ENCODE measurements at places on chromosomes 11 and 22. TPM values are rescaled to one million over a fixed set of nuclear protein-coding genes. Genes with fewer than 3 reads are reported as not detected.

- DNase-seq, result no peak
These were observed 32.6 kb upstream of the TOLLIP start for GRCh38 chr11:1341928-1342524.

DNA sequence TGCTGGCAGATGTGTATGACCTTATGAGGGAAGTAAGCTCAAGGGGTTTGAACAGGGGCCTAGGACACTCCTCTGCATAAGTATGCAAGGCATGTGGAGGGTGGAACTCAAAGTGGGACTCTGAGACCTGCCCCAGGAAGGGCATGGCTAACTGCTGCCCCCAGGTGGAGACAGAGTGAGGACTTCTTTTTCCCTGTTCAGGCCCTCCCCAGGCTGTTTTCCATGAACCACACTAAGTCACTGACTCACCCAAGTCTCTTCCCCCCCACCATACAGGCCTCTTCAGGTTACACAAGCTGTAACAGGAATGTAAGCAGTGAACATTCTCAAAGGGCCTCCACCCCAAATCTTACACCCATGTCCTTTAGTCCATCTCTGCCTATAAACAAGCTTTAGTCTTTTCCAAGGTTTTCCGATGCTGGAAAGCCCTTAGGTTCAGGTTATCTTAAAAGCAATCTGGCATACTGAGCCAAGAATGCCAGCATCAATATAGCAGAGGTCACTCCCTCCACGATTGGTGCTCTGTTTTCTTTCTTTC, 13.1 kb downstream of the EEF1G start:
- peak; percentile 91 for DNase-seq

- DNase-seq, result no peak
These were observed 56.1 kb downstream of the SYT9 start for GRCh38 chr11:7307836-7308235.

DNA sequence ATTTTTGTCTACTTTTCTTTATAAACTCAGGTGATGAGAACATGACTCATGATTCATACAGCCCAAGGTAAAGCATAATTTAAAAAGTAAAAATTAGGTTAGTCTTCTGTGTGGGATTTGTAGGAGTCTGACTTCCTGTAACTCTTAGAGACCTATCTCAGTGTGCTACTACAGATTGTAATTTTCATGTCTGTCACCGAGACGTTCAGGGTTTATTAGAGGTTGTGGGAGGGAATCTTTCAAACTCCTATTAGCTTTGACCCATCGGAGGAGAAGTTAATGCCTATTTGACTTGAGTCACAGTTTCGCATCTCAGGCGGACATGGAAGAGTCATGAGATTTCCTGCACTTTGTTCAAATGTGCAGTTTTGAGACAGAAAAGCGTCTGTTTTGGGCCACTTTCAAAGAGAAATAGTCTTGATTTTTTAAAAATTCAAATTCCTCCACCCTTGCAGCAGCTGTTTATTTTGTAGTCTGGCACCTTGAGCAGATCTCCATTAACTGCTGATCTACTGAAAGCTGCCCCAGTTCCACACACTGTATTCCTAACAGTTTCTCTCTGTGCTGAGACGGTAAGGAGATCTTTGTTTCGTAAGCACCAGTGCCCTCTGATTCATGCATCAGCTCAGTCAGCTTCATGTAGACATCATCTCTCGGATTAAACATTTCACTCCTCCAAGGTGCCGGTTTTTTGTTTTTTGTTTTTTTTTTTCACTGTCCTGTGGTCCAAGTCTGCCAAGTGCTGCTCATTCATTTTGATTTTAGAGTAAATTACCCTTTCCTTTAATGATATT, 24.3 kb downstream of the ALKBH3 start:
- no peak for DNase-seq

DNA sequence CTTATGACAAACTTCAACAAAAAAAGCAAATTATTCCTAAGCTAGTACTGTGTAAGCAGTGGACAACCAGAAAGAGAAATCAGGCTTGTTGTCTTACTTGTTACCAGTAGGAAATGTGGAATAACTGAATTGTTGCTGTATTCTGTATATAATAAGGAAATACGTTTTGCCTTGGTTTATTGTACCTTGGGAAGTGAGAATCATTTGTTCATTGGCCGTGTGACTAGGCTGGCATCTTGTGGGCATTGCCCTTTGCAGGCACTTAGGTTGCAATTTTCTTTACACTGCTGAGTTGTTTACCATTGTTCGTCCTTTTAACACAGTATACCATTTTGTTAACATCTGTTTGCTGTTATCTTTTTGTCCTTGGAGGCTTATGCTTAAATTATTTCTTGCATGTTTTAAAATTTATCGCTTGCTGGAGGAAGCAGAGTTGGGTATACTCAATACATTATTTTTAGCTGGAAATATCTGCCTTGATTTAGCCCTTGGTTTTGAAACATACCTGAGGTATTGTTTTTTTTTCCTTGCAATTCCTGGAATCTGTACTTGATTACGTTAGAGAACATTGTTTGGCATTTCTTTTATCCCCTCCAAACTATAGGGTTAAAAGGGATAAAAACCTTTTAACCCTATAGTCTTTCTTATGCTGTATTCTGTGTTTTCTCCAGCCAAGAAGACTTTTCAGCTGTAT, 109.3 kb downstream of the DDX10 start:
- no peak for DNase-seq

GRCh38 chr22:26169315-26170111, at the start of gene SEZ6L:
SEZ6L (plus strand) TSS chr22:26169462; CDS start chr22:26169670, 208 bp downstream.
- DNase-seq, result no peak

The BDNF gene
- 0.15 TPM for total RNA-seq

GRCh38 chr11:75659836-75660235, 9.0 kb downstream of the MAP6 start:
- no peak for DNase-seq

The DGCR2 gene
- total RNA-seq, result 104 TPM

GRCh38 chr11:11980841-11981308, 27.6 kb downstream of the DKK3 start:
- DNase-seq, result no peak

- DNase-seq, result peak; percentile 38
These were observed 119.6 kb upstream of the BLID start for GRCh38 chr11:122235615-122236014.

DNA sequence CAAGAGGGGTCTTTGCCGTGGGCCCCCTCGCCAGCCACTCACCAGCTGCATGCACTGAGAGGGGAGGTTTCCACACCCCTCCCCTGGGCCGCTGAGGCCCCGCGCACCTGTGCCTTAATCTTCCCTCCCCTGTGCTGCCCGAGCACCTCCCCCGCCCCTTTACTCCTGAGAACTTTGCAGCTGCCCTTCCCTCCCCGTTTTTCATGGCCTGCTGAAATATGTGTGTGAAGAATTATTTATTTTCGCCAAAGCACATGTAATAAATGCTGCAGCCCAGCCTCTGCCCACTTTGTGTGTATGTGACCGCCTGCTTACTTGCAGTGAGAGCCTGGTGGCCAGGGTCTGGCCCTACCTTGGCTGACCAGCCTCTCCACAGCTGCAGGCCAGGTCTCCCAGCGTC, 2.8 kb upstream of the CRACR2B start:
- no peak for DNase-seq

The BIRC3 gene
- 41.7 TPM for total RNA-seq

The KCTD17 gene
- total RNA-seq, result 41.1 TPM

GRCh38 chr11:497565-498296, 9.3 kb downstream of the RNH1 start:
- DNase-seq, result no peak

Data from left colon (tissue), 2 donors.